ENCODE measurements at places on chromosomes 6 and 20.

GRCh38 chr6:79941489-79942151 lies 5.7 kb downstream of the ELOVL4 start:
- DNase-seq, result no peak

DNA sequence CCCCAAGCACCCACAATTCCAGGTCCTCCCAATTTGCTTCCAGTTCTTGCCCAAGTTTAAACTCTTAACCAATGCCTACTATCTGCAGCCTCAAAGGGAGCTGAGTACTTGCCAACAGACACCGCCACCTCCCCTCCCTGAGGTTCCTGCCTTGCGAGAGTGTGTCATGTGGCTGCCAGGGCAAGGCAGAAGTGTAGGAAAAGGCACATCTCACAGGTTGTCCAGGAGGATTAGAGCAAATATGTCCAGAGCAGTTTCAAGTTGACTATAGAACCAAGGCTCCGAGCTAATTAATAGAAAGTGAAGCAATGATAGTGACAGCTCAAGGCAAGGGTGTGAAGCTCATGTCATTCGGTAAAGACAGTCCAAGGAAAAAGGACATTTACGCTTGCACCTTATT lies 127.8 kb downstream of the ATXN1 start:
- no peak for DNase-seq

- no peak for DNase-seq
Measured at GRCh38 chr6:135673501-135674309, 176.2 kb upstream of the AHI1 start.

- DNase-seq, result no peak
Measured at GRCh38 chr6:45738057-45738455, 277.6 kb downstream of the CLIC5 start.

- no peak for DNase-seq
Measured at GRCh38 chr6:166907871-166908806, 48.2 kb downstream of the RNASET2 start.

DNA sequence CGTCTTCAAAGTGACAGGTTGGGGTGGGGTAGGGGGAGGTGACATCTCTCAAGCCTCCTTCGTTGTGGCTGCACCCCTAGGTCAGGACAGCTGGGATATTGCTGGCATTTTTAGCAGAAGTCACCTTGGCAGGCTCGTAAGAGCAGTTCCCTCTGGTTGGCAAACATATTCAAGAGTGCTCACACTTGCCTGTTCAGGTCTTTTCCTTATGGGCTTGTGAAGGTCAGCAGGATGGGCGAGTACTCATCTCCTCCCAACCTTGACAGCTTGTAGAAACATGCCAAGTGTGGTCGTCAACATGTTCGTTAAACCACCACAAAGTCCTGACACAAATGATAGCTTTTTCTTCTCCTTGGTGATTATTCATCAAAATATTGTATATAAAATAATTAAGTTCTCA lies 113.6 kb downstream of the HDGFL1 start:
- DNase-seq, result no peak

DNA sequence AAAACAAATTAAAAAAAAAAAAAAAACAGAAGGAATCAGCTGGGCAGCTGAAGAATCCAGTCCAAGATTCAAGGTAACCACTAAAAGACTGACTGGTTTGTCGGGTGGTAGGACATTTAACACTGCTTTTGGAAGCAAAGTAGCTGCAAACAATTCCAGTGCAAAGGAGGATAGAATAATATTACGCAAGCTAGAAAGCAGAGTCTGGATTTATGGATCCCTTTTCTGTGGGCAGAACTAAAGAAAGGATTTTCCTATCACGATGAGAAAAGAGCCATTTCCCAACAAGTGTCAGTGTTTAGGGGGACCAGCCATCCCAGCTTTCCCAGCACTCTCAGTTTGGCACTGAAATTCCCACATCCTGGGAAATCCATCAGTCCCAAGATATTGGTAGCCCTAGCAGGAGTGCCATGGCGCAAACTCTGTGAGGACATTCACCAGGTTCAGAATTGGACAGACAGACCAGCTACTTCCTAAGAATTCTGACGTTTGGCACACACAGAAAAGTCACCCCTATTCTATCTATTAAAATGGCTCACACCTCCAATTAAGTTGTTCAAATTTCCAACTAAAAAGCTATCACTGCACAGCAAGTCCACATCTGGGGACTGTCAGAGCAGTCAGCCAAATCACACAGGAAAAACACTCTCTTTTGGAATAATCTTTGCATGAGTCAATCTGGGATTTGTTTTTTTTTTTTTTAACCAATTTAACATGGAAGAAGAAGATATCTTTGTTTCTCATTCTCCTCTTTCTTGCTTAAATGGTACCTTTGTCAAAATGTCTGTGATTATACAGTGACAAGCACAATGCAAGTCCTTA lies 356.8 kb upstream of the ARID1B start:
- no peak for DNase-seq

- DNase-seq, result no peak
Measured at GRCh38 chr6:68740828-68741500, 105.9 kb downstream of the ADGRB3 start.

DNA sequence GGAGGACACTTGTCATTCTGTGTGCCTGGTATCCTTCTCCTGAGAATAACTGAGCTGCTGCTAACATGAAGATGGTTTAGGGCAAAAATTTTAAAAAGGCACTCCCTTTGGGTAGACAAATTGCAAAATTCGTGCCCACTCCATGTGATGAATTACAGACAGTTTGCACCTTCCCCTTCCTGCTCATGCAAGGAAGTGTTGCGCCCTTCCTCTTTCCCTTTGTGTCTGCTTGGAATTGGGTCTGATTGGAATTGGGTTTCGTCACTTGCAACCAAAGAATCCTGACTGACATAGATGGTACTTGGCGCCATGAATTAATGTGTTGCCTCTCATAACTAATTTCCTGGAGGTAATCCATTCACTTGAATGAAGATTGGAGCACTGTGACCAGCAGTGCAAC lies 62.3 kb upstream of the SHLD1 start:
- no peak for DNase-seq

GRCh38 chr6:167769408-167770190 lies 57.1 kb upstream of the AFDN start:
- no peak for DNase-seq
